Stimulated activated CD4-positive, alpha-beta T cell treated with anti-CD3 and anti-CD28 coated beads, Interleukin-4, amount 100 ng/mL, for 4 hours (primary cell): ENCODE measurements at places on chromosomes 3 and 15.

GRCh38 chr3:71523628-71524027, 59.9 kb downstream of the FOXP1 start:
- DNase-seq: no peak

DNA sequence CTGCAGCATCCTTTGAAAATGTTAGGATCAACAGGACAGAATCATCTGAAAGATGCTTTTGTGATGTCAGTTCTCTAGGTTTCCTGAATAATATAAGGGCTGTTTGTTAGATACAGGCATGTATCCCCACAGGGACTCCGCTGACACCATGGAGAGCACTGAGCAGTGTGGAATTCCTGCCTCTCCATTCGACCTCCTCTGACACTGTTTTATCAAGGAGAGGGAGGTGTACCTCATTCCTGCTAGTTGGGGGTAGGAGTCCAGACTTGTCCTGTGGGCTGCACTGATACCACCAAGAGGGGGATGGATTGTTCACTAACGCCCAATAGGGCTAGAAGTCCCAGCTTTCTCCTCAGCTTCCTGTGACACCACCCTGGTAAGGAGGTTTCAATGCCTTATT, 46.6 kb downstream of the LARS2 start:
- DNase-seq: no peak

GRCh38 chr15:101807345-101807945, 4.1 kb downstream of the OR4F6 start:
- DNase-seq: no peak

DNA sequence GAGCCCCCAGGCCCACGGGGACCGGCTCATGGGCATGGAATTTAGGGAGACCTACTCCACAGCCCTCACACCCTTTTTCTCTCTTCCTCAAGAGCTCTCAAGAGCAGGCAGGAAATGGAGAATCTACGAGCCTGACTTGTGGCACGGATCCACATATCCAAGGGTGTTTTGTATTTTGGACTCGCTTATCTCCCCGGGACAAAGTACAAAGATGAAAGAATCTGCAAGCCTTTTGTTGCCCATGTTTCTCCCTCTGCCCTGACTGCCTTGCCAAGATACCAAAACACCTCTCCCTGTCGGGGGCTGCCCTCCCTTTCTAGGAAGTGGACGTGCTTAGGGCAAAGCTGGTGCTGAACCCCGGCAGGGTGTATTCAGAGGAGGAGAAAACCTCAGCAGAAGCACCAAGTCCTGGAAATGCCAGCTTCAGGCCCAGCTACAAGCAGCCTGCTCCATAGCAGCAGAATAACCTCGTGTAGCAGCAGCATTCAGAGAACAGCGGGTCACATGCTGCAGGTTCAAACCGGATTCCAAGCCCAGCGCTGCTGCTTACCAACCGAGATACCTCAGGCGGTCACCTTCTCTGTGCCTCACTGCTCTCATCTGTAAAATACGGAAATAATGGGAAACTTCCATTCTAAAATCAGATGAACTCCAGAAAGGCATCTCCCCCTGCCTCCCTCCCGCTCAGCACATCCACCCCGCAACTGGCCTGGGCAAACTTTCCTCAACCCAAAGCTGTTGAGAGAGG, 35.2 kb downstream of the DNASE1L3 start:
- DNase-seq: no peak

- DNase-seq: no peak
These were observed 208.8 kb downstream of the STAG1 start for GRCh38 chr3:136543385-136543784.

DNA sequence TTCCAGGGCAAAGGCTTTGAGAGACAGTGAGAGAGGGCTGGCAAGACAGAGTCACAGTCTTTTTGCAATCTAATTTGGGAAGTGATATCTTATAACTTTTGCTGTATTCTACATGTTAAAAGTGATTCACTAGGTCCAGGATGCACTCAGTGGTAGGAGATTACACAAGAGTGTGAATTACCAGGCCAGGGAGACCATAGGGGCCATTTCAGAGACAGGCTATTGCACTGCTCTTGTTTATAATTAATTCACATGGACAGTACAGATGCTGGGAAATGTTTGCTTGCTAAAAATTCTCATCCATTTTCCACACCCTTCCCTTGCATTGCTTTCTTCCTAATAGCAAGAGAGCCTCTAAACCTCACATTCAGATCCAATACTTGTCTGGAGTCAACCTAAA, 22.6 kb upstream of the POMGNT2 start:
- no peak for DNase-seq

DNA sequence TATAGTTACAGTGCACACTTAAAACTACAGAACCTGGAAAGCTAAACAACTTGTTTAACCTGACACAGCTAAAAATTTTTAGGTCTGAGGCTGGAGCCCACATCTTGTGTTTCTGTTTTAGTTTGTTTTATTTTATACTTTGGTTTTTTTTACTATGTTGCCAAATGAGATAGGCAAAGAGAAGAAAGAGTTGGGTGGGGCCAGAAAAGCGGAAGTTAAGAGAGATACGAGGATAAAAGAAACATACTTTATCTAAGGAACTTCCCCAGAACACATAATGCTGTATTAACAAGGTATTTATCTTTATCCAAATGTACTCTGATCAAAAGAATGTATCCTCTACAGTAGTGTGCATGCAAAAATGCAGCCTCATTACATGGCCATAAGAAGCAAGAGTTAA, 1145.7 kb downstream of the EPHA3 start:
- no peak for DNase-seq

GRCh38 chr3:162134571-162134970, 638.0 kb downstream of the OTOL1 start:
- no peak for DNase-seq

DNA sequence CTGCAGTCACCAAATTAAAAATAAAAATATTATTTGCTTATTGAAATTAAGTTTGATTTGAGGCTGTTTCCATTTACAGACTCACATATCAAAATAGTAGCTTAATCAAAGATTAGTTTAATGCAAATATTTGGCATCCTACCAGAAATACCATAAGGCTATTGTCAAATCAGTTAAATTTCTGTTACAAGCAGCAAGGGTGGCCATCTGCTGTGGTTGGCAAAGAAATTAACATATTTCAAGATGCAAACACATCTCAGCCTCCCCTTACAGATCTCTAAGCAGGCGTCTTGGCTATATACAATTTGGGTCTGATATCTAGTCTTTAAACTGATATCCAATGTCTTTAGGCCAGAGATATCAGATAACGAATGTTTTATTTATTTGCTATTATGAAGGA, 83.2 kb upstream of the NEDD4 start:
- DNase-seq: no peak

GRCh38 chr3:101730839-101731238, 6.4 kb downstream of the CEP97 start:
- DNase-seq: no peak

- DNase-seq: no peak
These were observed 22.6 kb upstream of the SLC6A6 start for GRCh38 chr3:14379843-14380242.

GRCh38 chr3:155635056-155635455, 109.8 kb downstream of the PLCH1 start:
- DNase-seq: no peak

- no peak for DNase-seq
These were observed 664 bp downstream of the PPCDC start for GRCh38 chr15:75023872-75024636.

GRCh38 chr3:59535791-59536221, 486.0 kb upstream of the CFAP20DC start:
- no peak for DNase-seq

DNA sequence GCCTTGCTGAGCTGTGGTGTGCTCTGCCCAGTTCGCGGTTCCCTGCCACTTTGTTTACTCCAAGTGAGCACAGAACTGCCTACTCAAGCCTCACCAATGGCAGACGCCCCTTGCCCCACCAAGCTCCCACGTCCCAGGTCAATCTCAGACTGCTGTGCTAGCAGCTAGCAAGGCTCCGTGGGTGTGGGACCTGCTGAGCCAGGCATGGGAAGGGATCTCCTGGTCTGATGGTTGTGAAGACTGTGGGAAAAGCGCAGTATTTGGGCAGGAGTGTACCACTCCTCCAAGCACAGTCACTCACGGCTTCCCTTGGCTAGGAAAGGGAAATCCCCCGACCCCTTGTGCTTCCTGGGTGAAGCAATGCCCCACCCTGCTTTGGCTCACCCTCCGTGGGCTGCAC, 45.0 kb downstream of the SLC12A6 start:
- DNase-seq: no peak

GRCh38 chr3:71779674-71780377, 5.1 kb downstream of the PROK2 start:
- no peak for DNase-seq

DNA sequence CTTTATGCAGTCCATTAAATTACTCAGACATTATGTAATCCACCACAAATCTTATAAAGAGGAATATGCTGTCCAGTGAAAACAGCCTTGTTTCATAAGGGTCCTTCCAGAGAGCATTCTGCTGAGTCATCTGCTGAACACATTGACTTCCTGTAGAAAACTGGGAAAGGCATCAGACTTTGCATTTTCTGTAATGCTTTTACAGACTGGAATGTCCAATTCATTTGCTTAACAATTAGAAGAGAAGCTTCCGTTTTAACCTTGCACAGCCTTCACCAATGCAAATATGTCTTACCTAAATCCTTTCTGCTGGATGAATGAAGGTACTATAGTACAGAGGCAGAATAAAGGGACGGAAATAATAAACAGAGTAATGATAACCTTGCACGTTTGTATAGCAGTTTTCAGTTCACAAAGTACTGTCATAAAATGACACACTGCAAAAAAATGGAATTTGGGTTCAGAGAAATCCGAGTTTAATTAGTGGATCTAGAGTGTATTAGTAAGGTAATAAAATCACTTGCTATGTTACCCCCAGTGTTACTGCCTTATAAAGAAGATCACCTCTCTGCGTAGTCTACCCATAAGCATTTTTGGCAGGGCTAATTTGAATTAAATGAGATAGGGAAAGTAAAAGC, 301.5 kb downstream of the PYDC2 start:
- no peak for DNase-seq

- DNase-seq: no peak
These were observed 28.8 kb downstream of the PCNP start for GRCh38 chr3:101602731-101603130.

DNA sequence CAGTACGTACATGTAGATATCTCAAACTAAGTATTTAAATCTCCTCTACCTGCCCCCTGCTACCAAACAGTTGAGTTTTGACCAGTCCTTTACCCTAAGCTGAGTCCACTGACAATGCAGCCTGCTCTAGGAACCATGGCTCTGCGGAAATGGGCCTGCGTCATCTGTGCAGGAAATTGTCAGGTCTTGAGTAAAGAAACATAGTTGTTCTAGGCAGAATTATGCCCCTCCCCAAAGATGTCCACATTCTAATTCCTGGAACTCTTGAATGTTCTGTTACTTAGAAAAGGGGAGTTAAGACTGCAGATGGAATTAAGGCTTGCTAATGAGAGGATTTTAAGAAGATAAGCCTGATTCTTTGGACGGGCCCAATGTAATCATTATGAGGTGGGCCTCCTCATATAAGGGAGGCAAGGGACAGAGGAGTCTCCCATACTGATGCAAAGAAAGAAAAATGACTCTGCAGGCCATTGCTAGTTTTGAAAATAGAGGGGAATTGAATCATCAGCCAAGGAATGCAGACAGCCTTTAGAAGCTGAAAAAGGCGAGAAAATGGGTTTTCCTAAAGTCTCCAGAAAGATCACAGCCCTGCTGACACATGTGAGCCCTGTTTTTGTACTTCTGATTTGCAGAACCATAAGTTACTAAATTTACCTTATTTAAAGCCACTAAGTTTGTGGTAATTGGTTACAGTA, 5.5 kb upstream of the VGLL3 start:
- no peak for DNase-seq

GRCh38 chr3:45914362-45915058, 28.2 kb downstream of the CCR9 start:
- no peak for DNase-seq

- peak; percentile 32 for DNase-seq
These were observed 51.6 kb upstream of the BLM start for GRCh38 chr15:90665288-90666134.

DNA sequence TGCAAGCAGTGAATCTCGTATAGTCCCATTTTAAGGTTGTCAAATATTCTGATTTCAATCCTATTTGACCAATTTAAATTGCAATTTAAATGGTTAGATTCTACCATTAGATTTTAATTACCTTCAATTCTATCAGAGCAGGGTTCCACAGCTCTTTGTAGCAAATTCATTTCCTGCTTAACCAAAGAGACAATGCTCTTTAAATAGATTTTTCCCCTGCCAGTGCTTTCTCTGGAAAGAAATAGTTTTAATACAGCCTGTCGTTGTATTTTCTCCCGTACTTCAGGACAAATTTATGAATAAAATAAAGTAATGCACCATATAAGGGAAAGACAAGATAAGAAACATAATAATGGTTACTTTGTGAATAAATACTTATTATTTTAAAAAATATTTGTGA, 62.8 kb downstream of the ZPLD1 start:
- DNase-seq: no peak

DNA sequence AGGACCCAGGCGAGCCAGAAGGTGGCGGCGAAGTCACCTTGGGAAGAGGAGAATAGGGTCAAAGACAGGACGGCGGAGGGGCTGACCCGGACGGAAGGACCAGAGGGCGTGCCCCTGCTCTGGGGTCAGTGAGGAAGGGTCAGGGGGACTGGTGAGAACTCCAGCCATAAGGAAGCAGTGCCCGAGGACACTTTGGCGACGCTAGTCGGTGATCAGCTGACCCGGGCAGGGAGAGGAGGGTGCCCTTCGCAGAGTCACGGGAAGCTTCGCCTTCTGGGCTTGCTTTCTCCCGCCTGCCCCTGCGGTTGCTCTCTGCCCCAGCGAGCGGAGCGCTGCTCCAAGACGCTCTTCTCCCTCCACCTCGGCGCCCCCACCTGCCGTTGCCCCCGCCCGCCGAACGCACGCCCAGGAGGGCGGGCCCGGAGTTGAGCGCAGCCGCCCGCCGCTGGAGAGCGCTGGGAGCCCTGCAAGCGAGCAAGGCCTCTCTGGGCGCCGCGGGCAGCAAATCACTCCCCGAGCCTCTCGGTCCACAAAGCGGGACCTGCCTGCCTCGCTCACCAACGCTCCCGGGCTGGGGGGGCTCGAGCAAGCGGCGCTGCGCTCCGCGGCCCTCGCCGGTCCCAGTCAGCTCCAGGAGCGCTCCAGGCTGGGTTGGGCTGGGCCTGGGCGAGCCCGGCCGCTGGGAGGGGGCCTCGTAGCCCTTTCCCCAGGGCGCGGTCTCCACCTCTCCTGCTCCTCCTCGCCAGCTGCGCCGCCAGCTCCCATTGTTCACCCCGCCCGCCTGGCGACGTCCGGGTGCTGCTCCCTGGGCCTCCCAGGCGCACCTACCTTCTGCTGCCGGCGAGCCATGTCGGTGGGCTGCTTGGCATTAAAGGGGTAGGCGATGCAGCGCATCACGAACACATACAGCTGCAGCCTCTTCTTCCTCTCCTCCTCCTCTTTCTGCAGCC, 1.2 kb downstream of the CADPS start:
- no peak for DNase-seq

- no peak for DNase-seq
These were observed 17.3 kb downstream of the ZBTB38 start for GRCh38 chr3:141385406-141386125.

- DNase-seq: peak; percentile 40
These were observed at the start of gene TMEM44 for GRCh38 chr3:194633349-194634004. TSS of gene TMEM44 (minus strand) at chr3:194633419. CDS start at chr3:194633215, 204 bp downstream.

GRCh38 chr15:83209333-83209732, 1.7 kb upstream of the HDGFL3 start:
- no peak for DNase-seq
